ENCODE measurements at places on chromosomes 3 and 15.

- no peak for DNase-seq
These were observed 362.8 kb downstream of the CHST2 start for GRCh38 chr3:143482106-143483088.

- DNase-seq: no peak
These were observed 334.8 kb downstream of the OCA2 start for GRCh38 chr15:27764339-27764738.

DNA sequence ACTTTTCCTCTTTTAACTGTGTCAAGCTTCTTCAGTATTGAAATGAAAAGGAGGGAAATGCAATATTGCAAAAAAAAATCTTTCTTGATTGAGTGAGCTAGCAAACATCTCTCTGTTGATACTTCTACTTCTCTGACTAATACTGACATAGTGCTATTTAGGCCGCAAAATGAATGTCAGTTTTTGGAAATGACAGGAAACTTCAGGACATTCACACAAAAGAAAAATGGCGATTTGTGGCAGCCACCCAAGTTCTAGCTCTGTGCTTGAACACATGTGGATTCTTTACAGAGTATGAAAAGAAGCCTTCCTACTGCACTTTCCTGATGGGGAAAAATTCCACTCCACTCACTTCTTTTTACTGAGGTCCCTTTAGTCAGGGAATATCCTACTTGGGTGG, 486.8 kb upstream of the ALCAM start:
- DNase-seq: no peak

GRCh38 chr3:178342111-178342510, 194.1 kb upstream of the KCNMB2 start:
- DNase-seq: no peak

GRCh38 chr3:52117537-52117936, 36.7 kb downstream of the POC1A start:
- no peak for DNase-seq

DNA sequence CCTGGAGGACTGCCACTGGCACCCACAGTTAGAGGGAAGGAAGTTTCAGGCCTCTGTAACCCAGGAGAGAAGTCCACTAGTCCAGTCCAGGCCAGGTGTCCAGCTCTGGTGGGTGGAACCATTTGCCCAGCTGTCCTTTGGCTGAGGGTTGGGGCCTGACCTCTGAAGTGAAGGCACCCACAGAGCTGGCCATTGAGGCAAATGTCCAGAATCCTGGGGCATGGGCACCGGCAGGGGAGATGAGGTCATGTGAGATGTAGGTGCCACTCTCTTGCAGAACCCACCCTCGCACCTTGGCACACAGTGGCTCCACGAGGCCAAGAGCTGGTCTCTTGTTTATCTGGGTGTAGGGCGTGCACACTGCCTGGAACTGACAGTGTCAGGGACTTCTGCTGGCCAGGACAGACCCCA, 162.8 kb downstream of the SMAD6 start:
- no peak for DNase-seq

DNA sequence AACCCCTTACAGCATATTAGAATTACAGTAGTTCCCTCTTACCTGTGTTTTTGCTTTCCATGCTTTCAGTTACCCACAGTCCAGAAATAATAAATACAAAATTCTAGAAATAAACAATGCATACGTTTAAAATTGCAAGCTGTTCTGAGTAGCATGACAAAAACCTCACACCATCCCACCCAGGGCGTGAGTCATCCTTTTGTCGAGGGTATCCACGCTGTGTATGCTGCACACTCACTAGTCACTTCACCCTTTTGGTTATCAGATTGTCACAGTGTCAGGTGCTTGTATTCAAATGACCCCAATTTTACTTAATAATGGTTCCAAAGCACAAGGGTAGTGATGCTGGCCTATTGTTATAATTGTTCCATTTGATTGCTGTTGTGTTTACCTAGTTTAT, 72.5 kb upstream of the P3H2 start:
- DNase-seq: no peak

DNA sequence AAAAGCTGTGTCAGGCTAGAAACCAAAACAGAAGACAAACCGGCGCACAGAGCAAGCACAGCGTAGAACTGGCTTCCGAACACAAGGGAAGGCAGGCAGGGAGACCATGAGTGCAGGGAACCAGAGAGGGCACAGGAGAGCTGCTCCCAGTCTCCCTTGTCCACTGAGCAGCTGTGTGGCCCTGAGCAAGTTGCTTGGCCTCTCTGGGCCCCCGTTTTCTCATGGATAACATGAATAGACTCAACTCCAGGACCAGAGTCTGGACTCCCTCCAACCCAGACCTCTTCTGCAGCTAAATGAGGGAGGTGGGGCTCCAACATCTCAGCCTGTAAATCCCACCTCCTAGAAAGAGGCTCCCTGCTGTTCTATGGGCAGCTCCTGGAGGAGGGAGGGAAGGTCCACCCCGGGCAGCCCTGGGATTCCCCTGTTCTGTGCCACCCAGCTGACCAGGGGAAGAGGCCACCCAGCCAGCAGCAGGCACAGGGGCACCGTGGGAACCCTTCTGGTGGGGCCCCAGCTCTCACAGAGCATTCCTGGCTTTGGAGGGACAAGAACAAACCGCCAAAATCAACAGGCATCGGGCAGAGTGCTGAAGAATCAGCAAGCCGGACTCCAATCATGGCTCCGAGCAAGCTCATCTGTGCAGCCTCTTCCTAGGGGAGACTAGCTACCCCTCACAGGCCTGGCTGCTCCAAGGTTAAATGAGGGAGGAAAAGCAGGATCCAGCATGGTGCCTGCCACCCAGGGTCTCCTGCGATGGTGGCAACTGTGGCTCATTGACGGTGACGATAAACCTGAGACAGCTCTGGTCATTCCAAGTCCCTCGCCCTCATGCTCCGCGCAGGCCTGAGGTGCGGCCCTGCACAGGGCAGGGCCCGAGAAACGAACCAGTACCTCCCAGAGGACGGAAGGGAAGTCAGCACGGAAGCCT, 15.1 kb downstream of the XXYLT1 start:
- DNase-seq: no peak

DNA sequence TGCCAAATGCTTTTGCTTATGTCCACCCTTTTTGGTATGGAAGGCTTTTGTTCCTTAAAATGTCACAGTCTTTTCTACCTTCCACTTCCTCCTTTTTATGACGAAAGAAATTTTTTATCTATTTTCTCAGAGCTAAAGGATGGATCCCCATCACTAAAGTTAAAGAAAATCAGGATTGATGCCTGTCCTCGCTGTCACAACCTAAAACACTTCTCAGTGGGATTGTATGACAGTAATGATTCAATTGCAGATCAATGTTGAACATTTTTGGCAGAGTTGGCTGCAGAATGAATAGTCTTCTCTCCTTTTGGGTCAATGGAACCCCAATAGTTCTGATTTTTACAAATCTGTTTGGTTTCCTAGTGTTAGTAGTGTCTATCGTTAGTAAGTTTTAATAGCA, 549.8 kb upstream of the ROBO2 start:
- DNase-seq: no peak

GRCh38 chr15:76153241-76154197, 93.7 kb downstream of the TMEM266 start:
- DNase-seq: no peak

DNA sequence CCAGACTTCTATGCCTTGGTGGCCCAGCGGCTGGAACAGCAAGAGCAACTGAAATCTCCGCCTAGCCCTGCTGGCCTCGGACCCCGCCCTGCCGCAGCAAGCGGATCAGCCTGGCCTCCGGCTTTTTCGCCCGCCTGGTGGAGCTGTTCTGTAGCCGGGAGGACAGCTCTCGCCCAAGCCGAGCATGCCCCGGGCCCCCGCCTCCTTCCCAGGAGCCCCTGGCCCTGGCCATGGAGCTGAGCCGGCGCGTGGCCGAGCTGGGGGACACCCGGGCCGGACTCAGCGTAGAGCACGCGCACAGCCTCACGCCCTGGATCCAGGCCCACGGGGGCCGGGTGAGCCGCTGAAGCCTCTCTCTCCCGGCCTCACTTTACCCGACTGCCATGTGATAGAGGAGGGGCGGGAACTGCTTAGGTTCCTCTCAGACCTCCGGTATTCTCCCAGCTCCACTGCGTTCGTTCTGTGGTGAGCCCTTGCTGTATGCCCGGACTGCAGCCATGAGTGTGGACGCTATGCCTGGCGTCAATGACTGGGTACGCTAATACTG, 24.1 kb upstream of the MRPL3 start:
- no peak for DNase-seq

- DNase-seq: no peak
These were observed 12.5 kb downstream of the ZPLD1 start for GRCh38 chr3:102447272-102447671.

DNA sequence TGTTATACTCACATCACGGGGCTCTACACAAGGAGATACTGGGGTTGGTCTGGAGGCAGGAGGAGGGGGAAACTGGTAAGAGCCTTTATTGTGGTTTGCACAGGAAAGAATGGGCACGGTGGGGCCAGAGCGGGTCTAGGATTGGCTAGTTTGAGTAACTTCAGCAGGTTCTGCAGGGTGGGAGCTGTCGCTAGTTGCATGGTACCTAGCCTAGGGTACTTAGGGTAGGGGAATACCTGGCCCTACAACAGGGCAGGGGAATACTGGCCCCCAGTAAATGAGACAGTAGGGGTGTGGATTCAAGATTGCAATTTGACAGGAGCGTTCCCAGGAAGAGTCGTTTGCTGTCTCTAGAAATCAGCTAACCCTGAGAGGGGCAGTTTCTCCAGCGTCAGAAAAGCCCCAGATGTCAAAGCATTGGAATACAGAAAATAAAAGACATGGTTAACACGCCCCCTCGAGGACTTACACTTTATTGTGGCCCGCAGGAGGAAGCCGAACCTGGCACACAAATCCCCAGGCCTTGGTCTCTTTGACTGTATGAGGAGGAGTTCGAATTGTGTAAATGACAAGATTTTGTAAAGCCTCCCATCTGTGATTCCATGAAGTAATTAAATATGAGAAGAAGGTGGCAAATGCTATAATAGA, 32.0 kb downstream of the ST8SIA2 start:
- DNase-seq: no peak

GRCh38 chr15:32844118-32844711, 126.4 kb downstream of the GREM1 start:
- no peak for DNase-seq

GRCh38 chr3:66361356-66361755, 139.5 kb downstream of the LRIG1 start:
- DNase-seq: no peak

DNA sequence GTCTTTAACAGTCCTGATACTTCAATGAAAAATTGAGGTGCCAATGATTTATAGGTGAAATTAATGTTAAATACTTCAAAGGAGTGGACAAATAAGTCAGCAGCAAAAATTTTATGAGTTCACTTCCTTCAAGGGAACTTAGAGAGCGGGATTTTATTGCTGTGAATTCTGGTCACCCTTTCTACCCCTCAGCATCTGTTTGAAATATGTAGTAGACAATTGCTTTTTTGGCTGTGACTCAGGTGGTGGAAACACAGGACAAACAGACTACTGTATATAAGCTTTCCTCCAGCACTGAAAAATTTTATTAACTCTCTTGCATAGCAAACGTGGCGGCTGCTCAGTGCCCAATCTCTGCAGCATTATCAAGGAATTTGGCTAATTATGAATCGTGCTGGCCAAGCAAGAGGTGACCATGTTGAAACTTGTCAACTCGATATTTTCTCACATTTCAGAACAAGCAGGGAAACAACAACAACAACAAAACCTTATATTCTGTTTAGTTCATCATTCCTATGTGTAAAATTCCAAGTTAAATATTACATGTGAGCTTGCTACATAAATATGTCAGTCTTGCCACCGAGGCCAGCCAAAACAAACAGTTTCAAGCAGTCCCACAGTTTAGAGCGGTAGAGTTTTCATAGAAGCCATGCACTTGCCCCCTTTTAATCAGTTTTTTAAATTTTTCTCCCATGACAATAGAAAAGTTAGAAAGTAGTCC, 420.2 kb downstream of the FOXP1 start:
- no peak for DNase-seq

- DNase-seq: no peak
These were observed 537.3 kb upstream of the MCTP2 start for GRCh38 chr15:93694033-93694432.

DNA sequence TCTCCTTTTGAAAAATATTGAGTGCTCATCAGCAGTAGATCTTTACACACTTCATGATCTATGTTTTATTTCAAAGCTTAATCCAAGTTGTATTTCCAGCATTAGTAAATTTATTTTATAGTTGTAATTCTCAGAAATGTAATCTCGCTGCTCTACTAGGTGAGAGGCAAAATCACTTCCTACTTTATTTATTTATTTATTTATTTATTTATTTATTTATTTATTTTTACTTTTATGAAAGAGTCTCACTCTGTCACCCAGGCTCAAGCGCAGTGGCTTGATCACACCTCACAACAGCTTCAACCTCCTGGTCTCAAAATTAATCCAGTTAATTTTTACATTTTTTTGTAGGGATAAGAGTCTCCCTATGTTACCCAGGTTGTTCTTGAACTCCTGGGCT, 127.9 kb downstream of the CHL1 start:
- DNase-seq: no peak

DNA sequence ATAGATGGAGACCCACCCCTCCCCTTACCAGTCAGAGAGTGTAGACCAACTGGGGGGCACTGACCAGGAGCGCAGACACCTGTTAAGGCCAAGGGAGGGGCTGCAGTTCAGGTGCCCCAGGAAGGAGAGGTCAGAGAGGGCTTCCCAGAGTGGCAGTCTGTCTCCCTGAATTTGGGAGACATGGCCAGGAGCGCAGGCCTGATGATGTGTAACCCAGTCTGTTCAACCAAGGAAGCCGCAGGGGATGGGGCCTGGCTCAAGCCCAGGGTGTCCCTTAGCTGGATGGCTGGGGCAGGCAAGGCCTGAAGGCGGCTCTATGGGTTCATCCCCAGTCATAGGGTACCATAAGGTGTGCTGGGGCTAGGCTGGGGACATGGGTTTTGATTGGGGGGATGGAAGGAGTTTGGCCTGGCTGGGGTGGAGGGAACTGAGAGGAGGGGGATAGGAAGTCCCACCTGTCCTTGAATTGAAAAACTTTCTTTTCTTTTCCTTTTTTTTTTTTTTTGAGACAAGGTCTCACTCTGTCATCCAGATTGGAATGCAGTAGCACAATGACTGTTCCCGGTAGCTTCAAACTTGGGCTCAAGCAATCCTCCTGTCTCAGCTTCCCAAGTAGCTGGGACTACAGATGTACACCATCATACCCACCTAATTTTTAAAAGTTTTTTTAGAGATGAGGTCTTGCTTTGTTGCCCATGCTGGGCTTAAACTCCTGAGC, 75.7 kb downstream of the SMAD6 start:
- DNase-seq: no peak

- no peak for DNase-seq
These were observed 9.9 kb downstream of the AP3B2 start for GRCh38 chr15:82699726-82700125.

- no peak for DNase-seq
These were observed 77.8 kb upstream of the LPP start for GRCh38 chr3:188076176-188076575.

GRCh38 chr15:79887054-79887930, 9.5 kb downstream of the MTHFS start:
- DNase-seq: no peak

Measured in activated CD4-positive, alpha-beta T cell treated with anti-CD3 and anti-CD28 coated beads for 1 hour (primary cell).